ENCODE measurements at places on chromosomes 5 and 9.

GRCh38 chr5:140242099-140242498 is 60.8 kb downstream of the PFDN1 start:
- DNase-seq = no peak

GRCh38 chr5:23506329-23507236 is 826 bp upstream of the PRDM9 start:
- DNase-seq = peak; percentile 77

GRCh38 chr9:89603767-89604665 is 796 bp upstream of the GADD45G start:
- DNase-seq = peak; percentile 88

DNA sequence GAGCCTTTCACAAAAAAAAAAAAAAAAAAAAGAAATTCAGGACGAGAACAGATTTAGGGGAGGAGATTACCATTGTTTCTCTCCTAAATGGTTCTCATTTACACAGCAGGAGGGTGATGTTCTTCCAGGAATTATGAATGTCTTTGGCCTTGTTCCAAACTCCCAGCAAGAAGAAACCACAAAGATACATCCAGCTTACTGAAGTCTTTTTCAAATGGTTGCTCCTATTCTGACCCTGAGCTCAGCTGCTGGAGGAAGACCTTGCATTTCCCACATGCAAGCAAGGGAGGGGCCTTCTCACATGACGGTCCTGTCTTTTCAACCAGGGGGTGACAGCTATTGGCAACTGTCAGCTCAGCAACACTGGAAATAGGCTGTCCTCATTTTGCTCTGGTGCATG is 203.0 kb upstream of the VLDLR start:
- DNase-seq = peak; percentile 15

- no peak for DNase-seq
Measured at GRCh38 chr5:14913096-14913495, 41.5 kb upstream of the ANKH start.

- DNase-seq = no peak
Measured at GRCh38 chr9:109030426-109030825, 17.1 kb upstream of the CTNNAL1 start.

DNA sequence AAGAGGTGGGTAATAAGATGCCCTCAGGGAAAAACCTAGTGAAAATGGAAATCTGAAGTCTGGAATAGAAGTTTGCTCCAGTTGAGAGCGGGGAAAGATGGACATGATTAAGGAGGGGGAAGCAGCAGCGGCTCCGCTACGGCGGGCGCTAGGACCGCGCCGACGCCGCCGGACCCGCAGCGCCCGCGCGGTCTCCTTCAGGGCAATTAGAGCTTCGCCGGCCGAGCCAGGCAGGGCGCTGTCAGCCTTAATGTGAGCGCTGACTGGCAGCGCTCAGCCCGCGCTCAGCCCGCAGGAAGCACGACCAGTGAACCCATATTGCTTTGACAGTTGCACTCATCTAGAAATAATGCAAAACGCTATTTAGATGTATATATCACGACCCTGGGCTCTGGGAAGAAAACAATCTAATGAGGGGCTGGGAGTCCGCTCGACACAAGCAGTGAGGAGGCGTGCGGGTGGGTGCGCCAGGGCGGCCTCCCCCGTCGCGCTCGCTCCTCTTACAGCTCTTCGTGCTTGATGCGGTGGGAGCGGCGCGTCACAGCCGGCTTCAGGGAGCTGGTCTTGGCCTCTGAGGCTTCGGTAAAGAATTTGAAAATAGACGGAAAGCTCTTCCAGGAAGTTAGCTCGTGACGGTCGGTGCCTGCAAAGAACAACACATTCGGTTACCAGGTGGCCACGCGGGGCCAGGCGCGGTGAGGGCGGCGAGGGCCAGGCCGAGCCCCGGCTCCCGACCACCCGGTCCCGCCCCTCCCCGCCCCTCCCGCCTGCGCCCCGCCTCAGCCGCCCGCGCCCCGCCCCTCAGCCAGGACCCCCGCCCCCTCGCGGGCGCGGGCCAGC is 37.7 kb downstream of the NR2F1 start:
- DNase-seq = peak; percentile 44

DNA sequence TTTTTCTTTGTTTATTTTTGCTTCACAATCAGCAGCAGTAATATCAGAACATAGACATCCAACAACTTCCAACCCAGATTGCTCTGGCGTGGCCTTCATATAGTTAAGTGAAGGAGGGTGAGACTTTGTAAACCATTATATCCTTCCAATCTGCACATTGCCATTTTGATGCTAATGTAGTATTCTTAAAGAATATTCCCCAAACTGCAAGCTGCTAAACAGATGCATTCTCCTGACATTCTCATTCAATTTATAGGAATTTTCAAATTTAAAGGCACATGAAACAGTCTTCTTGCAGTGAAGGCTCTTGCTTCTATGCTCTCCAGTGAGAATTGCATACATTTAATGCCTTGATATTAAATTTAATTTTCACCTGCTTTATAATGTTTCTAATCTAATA is 181.2 kb upstream of the EDIL3 start:
- DNase-seq = no peak

- DNase-seq = no peak
Measured at GRCh38 chr9:25691786-25692185, 13.5 kb upstream of the TUSC1 start.

DNA sequence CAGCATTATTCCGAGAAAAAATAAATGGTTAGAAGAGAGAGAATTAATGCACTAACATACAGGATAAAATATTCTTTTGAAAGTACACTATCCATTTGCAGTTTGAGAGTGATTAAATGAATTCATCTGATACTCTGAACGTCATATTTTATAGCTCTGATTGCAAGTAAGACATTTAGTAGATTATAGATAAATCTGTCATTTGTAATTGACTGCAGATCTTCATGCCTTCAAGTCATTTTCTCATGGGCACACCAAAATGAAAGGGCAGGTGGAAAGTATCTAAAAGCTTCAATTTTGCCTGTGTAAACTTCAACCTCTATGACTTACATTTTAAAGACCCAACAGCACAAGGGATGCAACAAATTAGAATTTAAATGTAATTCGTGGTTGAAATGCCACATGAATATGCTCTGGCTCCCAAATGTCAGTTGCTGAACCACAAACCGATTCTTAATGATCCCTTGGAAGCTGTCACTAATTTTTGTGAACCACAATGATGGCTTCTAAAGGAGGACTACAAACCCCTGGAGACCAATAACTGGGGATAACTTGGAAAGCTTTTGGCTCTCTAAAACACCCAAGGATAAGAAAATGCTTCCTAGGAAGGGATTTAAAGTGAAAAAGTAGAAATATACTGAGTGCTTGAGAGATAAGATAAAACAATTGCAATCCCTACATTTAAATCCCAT is 3.9 kb downstream of the TYRP1 start:
- no peak for DNase-seq

- no peak for DNase-seq
Measured at GRCh38 chr5:50709471-50709870, 43.0 kb downstream of the PARP8 start.

GRCh38 chr5:55724281-55724680 is 12.2 kb upstream of the SLC38A9 start:
- DNase-seq = no peak

GRCh38 chr9:138060881-138061280 is 183.3 kb downstream of the CACNA1B start:
- DNase-seq = no peak

DNA sequence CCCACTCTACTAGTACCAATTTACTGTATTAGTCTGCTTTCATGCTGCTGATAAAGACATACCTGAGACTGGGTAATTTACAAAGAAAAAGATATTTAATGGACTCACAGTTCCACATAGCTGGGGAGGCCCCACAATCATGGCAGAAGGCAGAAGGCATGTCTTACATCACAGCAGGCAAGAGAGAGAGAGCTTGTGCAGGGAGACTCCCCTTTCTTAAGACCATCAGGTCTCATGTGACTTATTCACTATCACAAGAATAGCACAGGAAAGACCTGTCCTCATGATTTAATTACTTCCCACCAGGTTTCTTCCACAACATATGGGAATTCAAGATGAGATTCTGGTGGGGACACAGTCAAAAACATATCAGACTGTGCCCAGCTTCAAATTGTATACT is 11.5 kb downstream of the UGT3A1 start:
- no peak for DNase-seq

GRCh38 chr5:109779036-109779735 is 89.5 kb downstream of the MAN2A1 start:
- no peak for DNase-seq

GRCh38 chr5:35903631-35904203 is 34.7 kb downstream of the CAPSL start:
- no peak for DNase-seq
